ENCODE measurements at places on chromosomes 7 and 10. TPM values are rescaled to one million over a fixed set of nuclear protein-coding genes. Genes with fewer than 3 reads are reported as not detected.

Gene CHCHD1
- 6.8 TPM for total RNA-seq

Gene C7orf57
- 0.56 TPM for total RNA-seq

- no peak for DNase-seq
- H3K4me3 ChIP-seq, result no peak overlapping the region
- H3K27ac ChIP-seq, result no peak overlapping the region
Measured at GRCh38 chr7:106620676-106621075, 40.3 kb downstream of the CCDC71L start.

DNA sequence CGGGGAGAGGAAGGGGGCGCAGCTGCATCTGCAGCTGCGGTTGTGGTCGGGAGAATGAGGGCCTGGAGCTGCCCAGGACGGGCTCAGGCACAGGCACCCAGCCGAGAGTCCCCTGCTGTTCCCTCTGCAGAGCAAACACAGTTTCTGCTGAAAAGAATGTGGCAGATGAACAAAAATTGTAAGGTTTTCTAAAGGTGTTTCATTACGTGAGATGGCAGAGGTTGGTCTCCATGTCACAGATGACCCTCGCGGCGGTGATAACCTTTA is 456.2 kb downstream of the DNAJB6 start:
- H3K36me3 ChIP-seq, result no peaks in the 10 kb centered on the region
- no peaks in the 10 kb centered on the region for H3K4me1 ChIP-seq
- no peak overlapping the region for H3K4me3 ChIP-seq
- H3K27me3 ChIP-seq, result no peaks in the 10 kb centered on the region
- H3K27ac ChIP-seq, result no peak overlapping the region

DNA sequence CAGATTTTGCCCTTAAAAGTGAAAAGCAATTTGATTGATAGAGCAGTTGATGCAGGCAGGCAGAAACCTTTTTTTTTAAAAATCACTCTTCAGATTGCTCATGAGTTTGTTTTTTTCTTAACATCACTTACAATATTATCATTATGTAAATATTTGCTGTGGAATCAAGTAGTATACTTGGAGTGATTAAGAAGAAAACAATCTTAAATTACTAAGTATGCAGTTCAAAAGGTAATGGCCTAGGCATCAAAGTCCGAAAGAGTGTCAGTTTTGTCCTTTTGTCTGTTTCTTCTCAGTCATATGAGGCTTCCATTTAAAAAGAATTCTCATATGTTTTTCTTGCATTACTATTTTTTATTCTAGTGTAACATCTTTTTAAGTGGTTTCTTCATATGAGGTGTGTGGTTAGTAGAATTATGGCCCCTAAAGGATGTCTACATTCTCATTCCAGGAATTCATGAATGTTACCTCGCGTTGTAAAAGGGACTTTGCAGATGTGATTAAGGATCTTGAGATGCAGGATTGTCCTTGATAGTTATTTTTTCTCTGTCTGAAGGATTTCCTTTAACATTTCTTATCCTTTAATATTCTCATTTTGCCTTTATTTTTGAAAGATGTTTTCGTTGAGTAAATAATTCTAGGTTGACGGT is 44.0 kb downstream of the BICC1 start:
- no peaks in the 10 kb centered on the region for H3K4me1 ChIP-seq
- no peaks in the 10 kb centered on the region for H3K36me3 ChIP-seq
- no peak for DNase-seq
- H3K27ac ChIP-seq, result no peak overlapping the region
- no peaks in the 10 kb centered on the region for H3K27me3 ChIP-seq

All from CD4-positive, alpha-beta T cell (primary cell).